ENCODE measurements at places on chromosomes 4 and X. TPM values are rescaled to one million over a fixed set of nuclear protein-coding genes. Genes with fewer than 3 reads are reported as not detected.

Gene MAGED4
- 34.5 TPM for total RNA-seq

Gene GPR50
- not detected for total RNA-seq

Gene ANOS1
- 1.9 TPM for total RNA-seq

Gene PPP1R2C
- total RNA-seq, result not detected

Gene SCRG1
- under 0.01 TPM for total RNA-seq

Gene IQCM
- not detected for total RNA-seq

Gene VSIG4
- not detected for total RNA-seq

Gene ZNF630
- total RNA-seq, result 0.32 TPM

Gene TMEM150C
- 0.43 TPM for total RNA-seq

Gene KDR
- 0.86 TPM for total RNA-seq

Gene RWDD4
- total RNA-seq, result 30.2 TPM

Gene LGI2
- not detected for total RNA-seq

Gene HSD17B11
- total RNA-seq, result 24.2 TPM

Gene RAB33A
- total RNA-seq, result 1.3 TPM

Gene SPANXN3
- total RNA-seq, result not detected

Gene PHEX
- total RNA-seq, result 0.43 TPM

Gene LRCH2
- total RNA-seq, result 5.8 TPM

Gene CENPVL2
- not detected for total RNA-seq

Gene GAGE12H
- not detected for total RNA-seq

Gene RCHY1
- total RNA-seq, result 18.7 TPM

Gene USP17L29
- not detected for total RNA-seq

Gene TMEM255A
- total RNA-seq, result not detected

Gene PABPC4L
- total RNA-seq, result 12.2 TPM

Gene TMPRSS11E
- total RNA-seq, result not detected

Gene RPL36A
- total RNA-seq, result 103 TPM

Gene FAM149A
- total RNA-seq, result 0.64 TPM

Gene GABRG1
- not detected for total RNA-seq

Gene HMGN5
- 2.6 TPM for total RNA-seq

Gene F8
- total RNA-seq, result 2.2 TPM

Gene MAGEA10
- total RNA-seq, result not detected

Gene NEXMIF
- total RNA-seq, result not detected

Gene NMU
- total RNA-seq, result not detected

Gene TMEM154
- 11.2 TPM for total RNA-seq

Gene BEX1
- total RNA-seq, result 2.2 TPM

Gene SCML2
- total RNA-seq, result 1.7 TPM

Gene SMPX
- total RNA-seq, result not detected

Gene GPR34
- total RNA-seq, result not detected

Gene CWH43
- total RNA-seq, result not detected

Gene SPATA4
- total RNA-seq, result 0.97 TPM

Gene LDB2
- 24.2 TPM for total RNA-seq

Gene ZBTB33
- 12.9 TPM for total RNA-seq

Gene LARP7
- 20.0 TPM for total RNA-seq

Gene KIAA1210
- total RNA-seq, result not detected

Gene GLRA3
- not detected for total RNA-seq

Gene MSN
- 309 TPM for total RNA-seq

Gene EFHC2
- 0.32 TPM for total RNA-seq

Gene CC2D2A
- 26.7 TPM for total RNA-seq

Gene SLC26A1
- under 0.01 TPM for total RNA-seq

Gene APLN
- total RNA-seq, result under 0.01 TPM

Gene PDCL2
- total RNA-seq, result not detected

Gene PARM1
- 0.86 TPM for total RNA-seq

Gene GYG2
- total RNA-seq, result 3.9 TPM

Gene ZNF275
- 13.4 TPM for total RNA-seq

Gene MECP2
- total RNA-seq, result 25.1 TPM

Gene ADGRA3
- 24.8 TPM for total RNA-seq

Gene PDZD4
- total RNA-seq, result 0.32 TPM

Gene FMR1NB
- total RNA-seq, result not detected

Data from fibroblast of villous mesenchyme (primary cell).